Midbrain (tissue), 1 donor: ENCODE measurements at places on chromosomes 12 and 14.

DNA sequence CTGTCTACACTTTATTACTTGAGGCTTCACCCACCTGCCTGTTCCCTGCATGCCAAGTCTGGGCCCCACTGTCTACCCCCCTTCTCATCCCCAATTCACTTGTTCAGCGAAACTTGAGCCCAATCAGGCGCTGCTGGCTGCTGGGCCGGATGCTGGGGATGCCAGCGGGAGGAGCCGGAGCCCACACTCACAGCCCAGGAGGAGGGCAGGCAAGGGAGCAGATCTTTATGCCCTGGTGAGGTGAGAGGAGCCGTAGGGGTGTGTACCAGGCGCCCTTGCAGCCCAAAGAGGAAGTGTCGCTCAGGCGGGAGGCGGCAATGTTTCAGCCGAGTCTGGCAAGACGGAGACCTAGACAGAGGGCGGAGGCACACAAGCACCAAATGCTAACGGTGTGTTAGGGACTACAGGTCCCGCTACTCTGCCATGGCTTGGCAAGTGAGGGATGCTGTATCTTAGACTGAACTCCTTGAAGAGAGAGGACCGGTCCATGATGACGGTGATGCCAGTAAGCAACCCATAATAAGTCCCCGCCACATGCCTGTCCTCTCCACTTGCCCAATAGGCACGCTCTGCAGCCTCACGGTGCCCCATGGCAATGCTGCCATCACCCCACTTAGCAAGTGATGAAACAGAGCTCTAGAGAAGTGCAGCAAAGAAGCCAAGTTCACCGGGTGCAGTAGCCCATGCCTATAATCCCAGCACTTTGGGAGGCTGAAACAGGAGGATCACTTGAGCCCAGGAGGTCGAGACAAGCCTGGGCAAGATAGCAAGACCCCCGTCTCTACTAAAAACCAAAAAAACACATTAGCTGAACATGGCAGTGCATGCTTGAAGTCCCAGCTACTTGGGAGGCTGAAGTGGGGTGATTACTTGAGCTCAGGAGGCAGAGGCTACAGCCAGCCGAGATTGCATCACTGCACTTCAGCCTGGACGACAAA, 41.6 kb downstream of the LRRC74A start:
- no peak for DNase-seq

DNA sequence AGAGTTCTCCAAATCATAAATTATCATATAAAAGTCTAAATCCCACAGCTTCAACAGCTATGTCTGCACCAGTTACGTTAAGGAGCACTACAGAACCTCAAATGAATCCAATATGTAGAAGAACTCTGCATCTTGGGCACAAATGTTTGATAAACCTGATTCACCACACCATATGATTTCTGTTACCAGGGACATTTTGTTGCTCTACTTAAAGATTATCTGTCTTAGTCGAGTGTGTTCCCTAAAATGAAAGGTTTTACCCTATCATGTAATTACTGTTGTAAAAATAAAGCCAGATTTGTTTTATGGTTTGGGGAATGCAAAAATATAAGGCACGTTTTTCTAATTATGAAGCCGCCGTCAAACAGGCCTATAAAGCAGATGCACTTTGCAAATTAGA, 363.1 kb downstream of the EGLN3 start:
- DNase-seq: no peak

DNA sequence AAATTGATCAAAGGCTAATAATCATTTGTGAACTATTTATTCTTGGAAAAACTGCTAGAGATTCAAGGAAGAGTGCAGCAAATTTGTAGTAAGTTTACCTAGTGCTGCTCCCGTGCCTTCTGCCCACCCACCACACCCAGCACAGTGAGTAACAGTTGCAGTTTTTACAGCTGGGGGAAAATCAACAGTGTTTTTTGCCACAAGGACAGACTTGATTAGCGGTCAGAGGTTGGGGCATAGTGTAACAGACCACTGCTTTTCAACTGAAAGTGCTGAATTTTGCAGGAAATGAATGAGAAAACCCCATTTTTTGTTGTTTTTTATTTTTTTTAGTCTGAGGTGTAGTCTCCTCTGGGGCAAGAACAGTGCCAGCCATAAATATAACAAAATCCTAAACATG, 7.5 kb upstream of the KLRK1 start:
- DNase-seq: no peak

GRCh38 chr12:47802312-47802711, 17.4 kb downstream of the HDAC7 start:
- DNase-seq: no peak

DNA sequence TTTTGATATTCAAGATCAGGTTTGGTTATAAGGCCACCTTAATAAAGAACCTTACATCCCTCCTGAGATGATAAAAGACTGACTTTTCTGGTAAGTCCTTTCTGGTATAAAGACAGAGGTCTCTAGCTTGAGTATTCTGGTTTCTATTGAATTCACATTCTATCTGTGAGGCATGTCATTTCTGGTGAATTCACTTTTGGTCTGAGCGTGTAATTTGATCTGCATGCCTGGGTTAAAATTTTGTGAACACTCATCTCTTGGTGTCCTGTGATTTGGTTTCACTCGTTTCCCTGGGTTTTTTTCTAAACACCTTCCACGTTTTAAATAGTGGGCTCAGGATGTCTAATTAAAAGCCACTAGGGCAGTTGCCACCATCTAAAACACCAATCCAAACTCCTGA, 12.2 kb downstream of the EIF5 start:
- no peak for DNase-seq

GRCh38 chr14:33317675-33318074, 379.0 kb downstream of the NPAS3 start:
- DNase-seq: no peak

- DNase-seq: no peak
Observed at GRCh38 chr14:92489394-92490238, 24.0 kb upstream of the RIN3 start.

GRCh38 chr14:99688210-99688581, 4.1 kb downstream of the CYP46A1 start:
- DNase-seq: no peak

GRCh38 chr14:92383805-92384204, 60.8 kb downstream of the SLC24A4 start:
- DNase-seq: no peak
